ENCODE measurements at places on chromosomes 4 and X.

DNA sequence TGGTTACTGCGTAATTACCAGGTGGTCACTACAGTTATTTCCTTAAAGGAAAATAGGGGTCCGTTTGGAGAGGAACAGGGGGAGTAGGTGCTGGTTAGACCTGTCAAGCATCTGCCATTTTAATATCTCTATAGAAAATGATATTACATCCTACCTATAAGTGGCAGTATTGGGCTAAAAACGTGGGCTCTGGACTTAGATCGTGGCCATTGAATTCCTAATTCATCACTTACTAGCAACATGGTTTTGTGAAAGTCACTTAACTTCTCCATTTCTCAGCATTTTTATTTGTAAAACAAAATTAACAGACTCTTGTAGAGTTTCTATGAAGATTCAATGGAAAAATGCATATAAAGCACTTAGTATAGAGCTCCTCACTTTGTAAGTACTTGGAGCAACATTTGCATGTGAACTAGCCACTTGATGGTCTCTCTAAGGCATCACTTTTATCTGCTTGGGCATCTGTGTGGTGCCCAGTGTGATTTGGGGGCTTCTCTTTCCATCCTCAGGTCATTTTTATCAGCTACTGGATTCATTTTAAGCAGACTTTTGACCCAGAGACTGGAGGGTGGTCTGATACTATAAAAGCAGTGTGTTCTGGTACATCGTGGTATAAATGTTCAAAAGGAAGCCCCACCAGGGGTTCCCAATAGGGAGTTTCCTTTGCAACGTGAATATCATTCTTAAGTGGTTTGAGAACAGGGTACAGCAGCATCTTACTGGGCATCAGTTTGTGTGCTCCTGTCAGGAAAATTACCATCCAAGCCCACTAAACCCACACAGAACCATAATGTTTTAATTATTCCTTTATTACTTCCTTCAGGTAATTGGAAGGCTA is 42.7 kb upstream of the RASSF6 start:
- DNase-seq: no peak

DNA sequence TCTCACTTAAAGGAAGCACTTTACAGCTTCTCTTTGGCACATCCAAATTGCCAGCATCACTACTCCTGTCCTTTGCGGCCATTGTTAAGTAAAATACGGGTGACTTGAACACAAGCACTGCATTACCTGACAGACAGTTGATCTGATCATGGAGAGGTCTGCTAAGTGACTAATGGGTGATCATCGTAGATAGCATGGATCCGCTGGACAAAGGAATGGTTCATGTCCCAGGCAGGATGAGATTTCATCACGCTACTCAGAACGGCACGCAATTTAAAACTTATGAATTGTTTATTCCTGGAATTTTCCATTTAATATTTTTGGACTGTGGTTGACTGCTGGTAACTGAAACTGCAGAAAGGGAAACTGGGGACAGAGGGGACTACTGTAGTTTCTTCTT is 94.1 kb downstream of the NEUROG2 start:
- no peak for DNase-seq

GRCh38 chrX:48957477-48957826 is at the start of gene OTUD5:
TSS of gene OTUD5 (minus strand) at chrX:48957607. CDS start at chrX:48957570, 37 bp downstream.
- no peak for DNase-seq

GRCh38 chrX:130172127-130172845 is 524 bp downstream of the RAB33A start:
- no peak for DNase-seq

GRCh38 chrX:119488749-119489148 is 20.5 kb downstream of the SLC25A5 start:
- DNase-seq: no peak

GRCh38 chr4:102022343-102022742 is 231.8 kb downstream of the BANK1 start:
- DNase-seq: no peak

All from GM18507 (cell line).